A549 treated with Mapracorat at 1 μM for 4 hours (cell line): ENCODE measurements at places on chromosomes 5 and 9. TPM values are rescaled to one million over a fixed set of nuclear protein-coding genes. Genes with fewer than 3 reads are reported as not detected.

TIMD4 gene
- total RNA-seq: 0.74 to 1.6 TPM (median 1.1 TPM) in 5 replicates

TMEM174 gene
- total RNA-seq: not detected in 5 replicates

SLC25A2 gene
- total RNA-seq: not detected in 5 replicates

CATSPER3 gene
- 0.22 to 0.41 TPM (median 0.37 TPM) in 5 replicates for total RNA-seq

ARHGEF39 gene
- 13.3 to 18.5 TPM (median 16.1 TPM) in 5 replicates for total RNA-seq

NUTM2G gene
- not detected in 5 replicates for total RNA-seq

REXO4 gene
- 29.6 to 38.4 TPM (median 33.0 TPM) in 5 replicates for total RNA-seq

GNA14 gene
- total RNA-seq: not detected in 5 replicates

SLC6A3 gene
- 0.27 to 0.87 TPM (median 0.61 TPM) in 5 replicates for total RNA-seq

TAF11L9 gene
- total RNA-seq: not detected in 5 replicates

SLC4A9 gene
- total RNA-seq: 0.05 to 0.08 TPM in 2 of 5 replicates, not detected in the others

FBN2 gene
- total RNA-seq: 13.0 to 20.4 TPM (median 17.9 TPM) in 5 replicates

IGFBPL1 gene
- 1.5 to 2.7 TPM (median 2.6 TPM) in 5 replicates for total RNA-seq

OMD gene
- not detected in 5 replicates for total RNA-seq

ARL14EPL gene
- 0.13 to 0.48 TPM (median 0.19 TPM) in 5 replicates for total RNA-seq

ZNF618 gene
- 7.9 to 11.2 TPM (median 10.4 TPM) in 5 replicates for total RNA-seq

RAI14 gene
- 50.9 to 69.6 TPM (median 68.0 TPM) in 5 replicates for total RNA-seq

ESM1 gene
- total RNA-seq: not detected in 5 replicates

LIFR gene
- total RNA-seq: 5.0 to 8.1 TPM (median 6.6 TPM) in 5 replicates

SH3GL2 gene
- total RNA-seq: 0.05 to 0.08 TPM (median 0.07 TPM) in 3 of 5 replicates, not detected in the others

PCA3 gene
- total RNA-seq: not detected in 5 replicates

ANKRD31 gene
- total RNA-seq: 0.02 to 0.07 TPM (median 0.05 TPM) in 4 of 5 replicates, not detected in the other

EHMT1 gene
- 37.5 to 49.7 TPM (median 43.3 TPM) in 5 replicates for total RNA-seq

SURF1 gene
- total RNA-seq: 37.5 to 46.5 TPM (median 44.6 TPM) in 5 replicates

TSSK1B gene
- not detected in 5 replicates for total RNA-seq

PCDHA9 gene
- 0.02 TPM in 1 of 5 replicates, not detected in the others for total RNA-seq

PCDHA13 gene
- total RNA-seq: 0.05 to 0.06 TPM in 2 of 5 replicates, not detected in the others

LCN1 gene
- not detected in 5 replicates for total RNA-seq

STKLD1 gene
- total RNA-seq: 0.90 to 1.7 TPM (median 1.1 TPM) in 5 replicates

C5orf52 gene
- not detected in 5 replicates for total RNA-seq

RELL2 gene
- total RNA-seq: 3.5 to 5.4 TPM (median 4.5 TPM) in 5 replicates

WDR31 gene
- total RNA-seq: 1.0 to 1.4 TPM (median 1.1 TPM) in 5 replicates

AJM1 gene
- 3.3 to 4.7 TPM (median 4.6 TPM) in 5 replicates for total RNA-seq

GMCL2 gene
- total RNA-seq: not detected in 5 replicates

ADRA1B gene
- total RNA-seq: 20.0 to 28.1 TPM (median 24.3 TPM) in 5 replicates

UIMC1 gene
- 40.5 to 45.7 TPM (median 43.2 TPM) in 5 replicates for total RNA-seq

SLC36A2 gene
- total RNA-seq: not detected in 5 replicates

MTX3 gene
- total RNA-seq: 5.2 to 6.0 TPM (median 5.5 TPM) in 5 replicates

TUSC1 gene
- total RNA-seq: 3.6 to 7.4 TPM (median 6.7 TPM) in 5 replicates

UBE2QL1 gene
- 0.72 to 1.2 TPM (median 0.87 TPM) in 5 replicates for total RNA-seq

ZNF658 gene
- total RNA-seq: 1.6 to 2.3 TPM (median 2.0 TPM) in 5 replicates

CFAP77 gene
- total RNA-seq: 0.08 to 0.19 TPM (median 0.17 TPM) in 4 of 5 replicates, not detected in the other

ARID3C gene
- total RNA-seq: 0.09 to 0.39 TPM (median 0.17 TPM) in 5 replicates

PALM2AKAP2 gene
- 0.11 to 0.44 TPM (median 0.19 TPM) in 5 replicates for total RNA-seq

PKD2L2 gene
- 0.07 TPM in 1 of 5 replicates, not detected in the others for total RNA-seq

CNTNAP3B gene
- total RNA-seq: 12.4 to 17.5 TPM (median 14.8 TPM) in 5 replicates

CCL27 gene
- total RNA-seq: 0.28 TPM in 1 of 5 replicates, not detected in the others

LCN6 gene
- total RNA-seq: not detected in 5 replicates

FRRS1L gene
- total RNA-seq: 0.13 to 0.63 TPM (median 0.24 TPM) in 5 replicates

SNCAIP gene
- total RNA-seq: 0.10 TPM in 1 of 5 replicates, not detected in the others
